ENCODE measurements at places on chromosomes 4 and X.

GRCh38 chr4:181853881-181854511 is 389.2 kb upstream of the TENM3 start:
- DNase-seq, result no peak

GRCh38 chrX:129116676-129117470 is 406.4 kb downstream of the SMARCA1 start:
- DNase-seq, result no peak

DNA sequence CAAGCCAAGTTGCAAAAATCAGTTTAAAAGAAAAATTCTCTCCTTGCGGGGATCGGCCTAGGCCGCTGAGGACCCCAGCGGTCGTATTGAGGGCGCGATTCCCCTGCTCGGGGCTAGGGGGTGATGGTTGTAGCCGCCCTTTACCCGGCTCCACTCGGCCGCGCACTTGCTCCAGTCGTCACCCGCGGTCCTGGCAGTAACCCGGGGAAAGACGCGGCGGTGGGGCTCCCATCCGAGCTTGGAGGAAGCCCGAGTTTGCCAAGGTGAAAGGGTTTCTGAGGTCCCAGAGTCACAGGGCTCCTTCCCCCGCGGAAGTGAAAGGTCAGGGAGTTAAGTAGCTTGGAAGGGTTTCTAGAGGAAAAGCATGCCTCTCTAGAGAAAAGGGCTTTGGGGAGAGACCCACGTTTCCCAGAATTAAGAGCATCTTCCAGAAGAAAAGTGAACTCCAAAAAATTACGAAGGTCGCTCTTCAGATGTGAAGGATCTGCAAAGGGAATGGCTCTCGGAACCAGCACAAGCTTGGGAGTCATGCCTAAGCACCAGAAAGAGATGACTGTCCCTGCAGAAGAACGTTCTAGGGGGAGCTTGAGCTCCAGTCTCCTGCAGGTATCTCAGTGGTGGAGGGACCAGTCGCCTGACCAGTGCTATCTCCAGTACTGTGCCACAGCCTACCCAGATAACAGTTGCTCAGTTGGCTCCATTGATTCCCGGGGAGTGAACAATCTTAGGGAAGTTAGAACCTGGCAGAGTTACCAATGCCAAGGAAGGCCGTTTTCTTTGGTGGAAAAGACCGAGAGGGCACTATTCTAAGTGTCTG is 875 bp downstream of the LAP3 start:
- DNase-seq, result peak; percentile 29

DNA sequence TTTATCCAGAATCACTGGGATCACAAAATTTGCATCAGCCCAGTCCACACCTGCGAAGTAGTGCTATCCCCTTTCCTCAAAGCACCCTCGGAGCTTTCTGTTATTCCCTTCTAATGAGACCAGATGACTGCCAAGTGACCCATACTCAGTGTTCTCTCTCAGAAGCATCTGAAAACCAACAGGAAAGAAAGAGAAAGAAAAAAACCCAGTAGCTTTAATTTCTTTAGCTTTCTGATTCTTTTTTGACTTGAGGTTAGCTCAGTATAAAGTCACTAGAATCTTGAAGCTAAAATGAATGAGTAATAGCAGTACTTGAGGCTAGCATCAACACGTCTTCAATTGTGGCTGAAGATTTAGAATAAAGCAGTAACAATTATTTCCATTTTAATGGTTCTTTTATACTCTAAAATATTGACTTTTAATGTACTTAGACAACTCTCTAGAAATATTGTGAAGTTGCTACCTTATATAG is 124.4 kb downstream of the ANK2 start:
- DNase-seq, result no peak

GRCh38 chr4:156638334-156638733 is 333.3 kb downstream of the PDGFC start:
- DNase-seq, result no peak

DNA sequence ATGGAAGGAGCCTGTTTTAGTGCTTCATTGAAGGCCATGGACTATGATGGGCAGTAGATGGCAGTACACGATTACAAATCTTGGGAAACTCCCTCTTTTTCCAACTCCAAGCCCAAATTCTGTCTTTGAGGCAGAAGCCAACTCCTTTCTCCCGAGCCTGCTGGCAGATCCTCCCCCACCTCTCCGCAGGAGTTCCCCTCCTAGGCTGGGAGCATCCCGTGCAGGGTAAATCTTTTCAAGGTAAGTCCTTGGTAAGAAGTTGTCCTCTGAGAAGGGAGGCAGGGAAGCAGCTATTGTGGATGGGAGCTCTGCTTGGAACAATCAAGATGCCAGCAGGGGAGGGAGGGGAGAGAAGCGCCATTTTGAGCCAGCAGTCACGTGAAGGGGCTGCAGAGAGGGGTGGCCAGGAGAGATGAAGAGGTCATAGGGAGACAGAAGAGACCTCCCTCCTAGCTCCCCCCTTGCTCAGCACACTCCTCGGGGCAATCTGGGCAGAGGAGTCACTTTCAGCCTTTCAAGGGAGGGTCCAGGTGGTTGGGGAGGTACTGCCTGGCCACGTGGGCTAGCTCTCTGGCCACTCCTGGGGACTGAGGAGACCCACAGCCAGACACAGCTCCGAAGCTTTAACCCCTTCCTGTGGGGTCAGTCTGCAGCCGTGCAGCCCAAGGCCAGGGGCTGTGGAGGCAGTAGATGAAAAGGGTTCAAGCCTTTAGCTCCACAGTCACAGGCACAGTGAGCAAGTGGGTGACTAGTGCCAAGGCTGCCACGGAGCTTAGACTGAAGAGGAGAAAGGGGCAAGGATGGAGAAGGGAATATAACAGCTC is 9.6 kb downstream of the CC2D2A start:
- no peak for DNase-seq

GRCh38 chr4:129455482-129455881 is 359.5 kb downstream of the C4orf33 start:
- no peak for DNase-seq

GRCh38 chr4:80253510-80253909 is 13.0 kb upstream of the FGF5 start:
- no peak for DNase-seq

GRCh38 chr4:6777636-6778281 is 4.8 kb upstream of the KIAA0232 start:
- DNase-seq, result no peak

DNA sequence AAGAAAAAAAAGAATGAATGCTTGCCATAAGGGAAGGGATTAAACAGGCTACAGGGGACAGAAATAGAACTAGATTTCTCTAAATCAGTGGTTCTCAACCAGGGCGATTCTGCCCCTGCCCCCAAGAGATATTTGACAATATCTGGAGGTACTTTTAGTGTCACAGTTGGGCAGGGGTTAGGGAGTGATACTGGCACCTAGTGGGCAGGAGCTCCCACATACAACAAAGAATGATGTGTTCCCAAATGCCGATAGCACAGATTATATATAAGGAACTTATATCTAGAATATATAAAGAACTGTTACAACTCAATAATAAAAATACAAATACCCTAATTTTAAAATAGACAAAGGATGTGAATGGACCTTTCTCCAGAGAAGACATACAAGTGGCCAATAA is 14.7 kb downstream of the S100G start:
- no peak for DNase-seq

DNA sequence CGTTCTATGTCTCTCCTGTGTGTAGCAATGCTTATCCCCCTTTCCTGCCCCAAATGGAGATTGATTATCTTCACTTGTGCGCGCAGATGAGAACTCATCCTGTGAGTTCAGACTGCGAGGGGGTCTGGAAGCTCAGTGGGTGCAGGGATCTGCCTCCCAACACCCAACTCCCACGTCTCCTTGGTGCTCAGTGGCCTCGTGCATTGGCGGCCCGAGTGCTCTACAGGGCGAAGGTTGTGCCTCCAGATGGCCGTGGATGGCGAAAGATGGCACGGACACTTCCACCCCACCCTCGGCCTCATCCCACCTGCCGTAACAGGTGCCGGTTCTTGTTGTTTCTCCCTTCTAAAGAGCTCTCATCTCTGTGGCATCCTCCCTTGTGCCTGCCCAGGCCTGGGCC is 45.1 kb upstream of the SORCS2 start:
- no peak for DNase-seq

- no peak for DNase-seq
Measured at GRCh38 chr4:11165052-11165451, 263.6 kb downstream of the HS3ST1 start.

- no peak for DNase-seq
Measured at GRCh38 chr4:8102076-8102355, 56.6 kb downstream of the ABLIM2 start.

- DNase-seq, result no peak
Measured at GRCh38 chr4:43718369-43718768, 730.2 kb downstream of the KCTD8 start.

GRCh38 chr4:150217192-150217591 is 138.9 kb downstream of the DCLK2 start:
- no peak for DNase-seq
